GM06990 (cell line): ENCODE measurements at places on chromosomes 7 and 10.

GRCh38 chr7:155999631-156000489, 187.6 kb upstream of the SHH start:
- DNase-seq = no peak

DNA sequence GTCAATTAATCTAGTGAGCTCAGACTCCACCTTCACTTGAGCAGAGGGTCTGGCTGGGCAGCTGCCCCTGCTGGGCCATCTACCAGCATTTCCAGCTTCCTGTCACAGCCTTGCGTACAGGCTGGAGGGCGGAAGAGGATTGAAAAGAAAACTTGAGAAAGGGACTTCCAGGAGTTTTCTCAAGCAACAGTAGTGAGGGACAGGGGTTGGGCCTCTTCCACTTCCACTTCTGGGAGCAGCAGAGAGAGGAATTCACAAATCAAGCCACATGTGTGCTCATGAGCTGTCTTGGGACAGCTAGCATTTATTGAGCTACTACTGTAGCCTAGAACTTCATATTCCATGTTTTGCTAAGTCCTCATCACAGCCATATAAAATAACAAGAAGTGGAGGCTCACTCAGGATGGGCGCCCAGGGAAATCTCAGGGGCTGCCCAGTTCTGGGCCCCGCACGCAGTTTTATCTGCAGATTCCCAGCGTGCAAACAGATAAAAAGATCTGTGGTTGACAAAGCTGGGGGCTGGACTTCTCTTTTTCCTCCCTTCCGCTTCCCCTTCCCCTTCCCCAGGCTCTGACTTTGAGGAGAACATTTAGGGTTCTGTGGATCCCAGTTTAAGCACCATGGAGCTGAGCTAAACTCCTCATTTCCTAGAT, 135.8 kb downstream of the RGS10 start:
- no peak for DNase-seq

GRCh38 chr7:6513541-6513940, 37.7 kb downstream of the GRID2IP start:
- no peak for DNase-seq

- peak; percentile 28 for DNase-seq
Observed at GRCh38 chr7:42236266-42236975, 588 bp downstream of the GLI3 start.
